CD4-positive, CD25-positive, alpha-beta regulatory T cell (primary cell): ENCODE measurements at places on chromosomes 11 and 22. TPM values are rescaled to one million over a fixed set of nuclear protein-coding genes. Genes with fewer than 3 reads are reported as not detected.

The RFPL1 gene
- not detected for total RNA-seq

The OR4C46 gene
- total RNA-seq: not detected

The MRPL17 gene
- total RNA-seq: 10.0 TPM

The TRIM49 gene
- total RNA-seq: not detected

The ZBTB16 gene
- total RNA-seq: 8.5 TPM

The PANX3 gene
- not detected for total RNA-seq

The OR10D3 gene
- total RNA-seq: not detected

The B3GAT3 gene
- 57.5 TPM for total RNA-seq

- H3K36me3 ChIP-seq: no peaks in the 10 kb centered on the region
- DNase-seq: no peak
- no peaks in the 10 kb centered on the region for H3K4me1 ChIP-seq
- no peak within 1 kb of the TSS for H3K27ac ChIP-seq
- no peak within 1 kb of the TSS for H3K4me3 ChIP-seq
- peaks cover 15% of the 10 kb centered on the region for H3K27me3 ChIP-seq
Measured at GRCh38 chr11:36598051-36598450, at the start of gene RAG2. RAG2 (minus strand) TSS chr11:36598236; CDS start chr11:36594168, 4,068 bp downstream.

- no peaks in the 10 kb centered on the region for H3K36me3 ChIP-seq
- no peaks in the 10 kb centered on the region for H3K27me3 ChIP-seq
- peaks cover 17% of the 10 kb centered on the region for H3K4me1 ChIP-seq
- H3K27ac ChIP-seq: no peak overlapping the region
Measured at GRCh38 chr22:21661991-21662390, 3.8 kb upstream of the PPIL2 start.

GRCh38 chr22:25067851-25068421 lies 115.4 kb downstream of the KIAA1671 start:
- H3K36me3 ChIP-seq: no peaks in the 10 kb centered on the region
- peak overlapping the region; percentile 79 for H3K27ac ChIP-seq
- peak; percentile 97 for DNase-seq
- no peaks in the 10 kb centered on the region for H3K27me3 ChIP-seq
- no peak overlapping the region for H3K4me3 ChIP-seq
- peaks cover 53% of the 10 kb centered on the region for H3K4me1 ChIP-seq

- no peaks in the 10 kb centered on the region for H3K27me3 ChIP-seq
- no peak for DNase-seq
- H3K4me1 ChIP-seq: peaks cover 59% of the 10 kb centered on the region
- H3K36me3 ChIP-seq: no peaks in the 10 kb centered on the region
- no peak overlapping the region for H3K4me3 ChIP-seq
- peak overlapping the region; percentile 93 for H3K27ac ChIP-seq
Measured at GRCh38 chr22:39098026-39098425, 982 bp downstream of the APOBEC3H start.

DNA sequence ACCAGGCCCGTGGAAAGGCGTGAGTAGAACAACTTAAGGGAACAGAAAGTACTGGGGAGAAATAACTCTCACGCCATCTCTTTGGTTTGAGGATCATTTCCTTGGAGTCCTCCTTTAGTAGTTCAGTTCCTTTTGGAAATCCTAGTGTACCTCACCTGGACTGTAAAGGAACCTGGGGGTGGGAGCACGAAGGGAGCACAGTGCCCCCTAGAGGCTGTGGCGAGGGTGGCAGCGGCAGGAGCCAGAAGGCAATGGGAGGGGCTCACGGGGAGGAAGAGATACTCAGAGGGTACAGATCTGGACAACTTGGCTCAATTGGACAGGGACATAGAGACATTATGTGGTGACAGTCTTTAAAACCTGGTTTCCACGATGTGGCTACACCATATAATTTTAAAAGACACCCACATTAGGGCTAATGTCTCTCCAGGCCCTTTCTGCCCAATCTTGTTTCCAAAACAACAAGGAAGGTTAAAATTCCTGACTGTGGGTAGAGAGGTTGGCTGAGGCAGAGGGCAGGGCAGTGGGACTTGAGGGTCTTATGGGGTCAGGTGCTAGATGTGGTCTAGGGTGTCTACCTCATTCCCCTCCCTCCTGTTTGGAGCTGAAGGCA lies 87.0 kb downstream of the CSNK2A3 start:
- no peaks in the 10 kb centered on the region for H3K36me3 ChIP-seq
- peaks cover 2% of the 10 kb centered on the region for H3K27me3 ChIP-seq
- no peaks in the 10 kb centered on the region for H3K4me1 ChIP-seq

DNA sequence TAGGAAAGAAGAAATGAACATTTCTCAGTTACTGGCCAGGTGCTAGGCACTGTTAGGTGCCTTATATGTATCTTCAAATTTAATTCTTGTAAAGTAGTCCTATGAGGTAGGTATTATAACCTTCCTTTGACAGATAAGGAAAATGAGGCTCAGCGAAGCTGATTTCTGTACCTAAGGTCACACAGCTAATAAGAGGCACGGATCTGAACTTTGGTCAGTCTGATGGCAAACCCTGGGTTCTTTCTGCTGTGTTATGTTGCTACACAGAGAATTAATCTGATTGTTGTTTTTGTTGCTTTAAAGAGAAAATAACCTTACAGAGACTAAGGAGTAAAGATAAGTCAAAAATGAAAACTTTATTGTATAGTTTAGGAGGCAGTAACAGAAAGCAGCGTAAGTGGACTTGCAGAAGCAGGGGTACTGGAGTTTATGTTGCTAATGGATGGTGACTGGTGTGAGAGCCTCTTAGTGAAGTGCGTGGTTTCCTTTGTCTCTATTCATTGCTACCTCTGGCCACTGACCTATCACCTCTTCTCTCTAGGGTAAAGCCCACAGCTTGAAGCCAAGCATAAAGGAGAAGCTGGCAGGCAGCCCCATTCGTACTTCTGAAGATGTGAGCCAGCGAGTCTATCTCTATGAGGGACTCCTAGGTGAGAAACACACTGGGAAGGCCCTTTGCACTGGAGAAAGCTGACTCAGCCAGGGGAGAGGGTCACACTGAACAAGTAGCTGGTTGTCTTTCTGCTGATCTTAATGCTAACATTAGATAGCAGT lies 38.3 kb downstream of the MADD start:
- no peak for DNase-seq
- no peak overlapping the region for H3K27ac ChIP-seq
- H3K4me3 ChIP-seq: no peak overlapping the region
- H3K36me3 ChIP-seq: peaks cover 92% of the 10 kb centered on the region
- H3K27me3 ChIP-seq: no peaks in the 10 kb centered on the region

GRCh38 chr11:102546923-102547471 lies 16.4 kb upstream of the MMP7 start:
- H3K4me3 ChIP-seq: no peak overlapping the region
- no peak for DNase-seq
- no peaks in the 10 kb centered on the region for H3K27me3 ChIP-seq
- no peaks in the 10 kb centered on the region for H3K4me1 ChIP-seq
- H3K36me3 ChIP-seq: no peaks in the 10 kb centered on the region
- H3K27ac ChIP-seq: no peak overlapping the region

GRCh38 chr11:79481795-79482194 lies 41.0 kb upstream of the TENM4 start:
- H3K27ac ChIP-seq: no peak overlapping the region
- H3K36me3 ChIP-seq: no peaks in the 10 kb centered on the region

DNA sequence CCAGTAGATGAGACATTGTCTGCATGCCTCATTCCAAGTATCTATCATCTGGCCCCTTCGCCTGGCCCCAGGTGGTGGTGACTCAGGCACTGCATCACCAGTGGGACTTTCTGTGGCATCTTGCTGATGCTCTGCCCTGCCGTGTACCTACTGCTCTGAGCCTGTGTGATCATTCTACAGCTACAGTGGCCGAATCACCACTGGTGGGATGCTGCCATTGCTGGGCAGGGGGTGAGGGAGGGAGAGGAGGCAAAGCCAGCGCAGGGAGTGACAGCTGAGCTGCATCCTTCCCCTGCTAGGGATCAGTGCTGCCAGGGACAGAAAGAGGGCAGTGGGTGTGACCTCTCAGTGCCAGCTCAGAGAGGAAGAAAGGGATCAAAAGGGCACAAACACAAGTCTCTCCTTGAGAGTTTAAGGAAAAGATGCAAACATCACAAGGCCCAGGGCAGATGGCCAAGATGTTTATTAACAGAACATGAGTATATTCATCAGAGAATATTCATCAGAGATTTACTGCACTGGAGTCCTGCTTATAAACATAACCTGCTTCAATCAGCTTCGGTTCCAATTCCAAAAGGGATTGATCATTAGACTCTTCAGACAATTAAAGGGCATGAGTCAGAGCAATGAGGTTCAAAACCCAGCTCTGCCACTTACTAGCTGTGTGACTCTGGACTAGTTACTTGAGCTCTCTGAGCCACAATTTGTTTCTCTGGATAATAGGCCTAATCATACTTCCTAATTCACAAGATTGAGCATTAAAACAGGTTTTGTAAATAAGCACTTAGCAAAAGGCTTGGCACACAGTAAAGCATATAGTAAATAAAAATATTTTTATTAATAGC lies 109.8 kb downstream of the NAT10 start:
- H3K4me1 ChIP-seq: no peaks in the 10 kb centered on the region
- no peaks in the 10 kb centered on the region for H3K27me3 ChIP-seq
- H3K27ac ChIP-seq: no peak overlapping the region
- DNase-seq: no peak
- H3K4me3 ChIP-seq: no peak overlapping the region

- H3K4me3 ChIP-seq: no peak overlapping the region
- no peaks in the 10 kb centered on the region for H3K36me3 ChIP-seq
- no peak for DNase-seq
- H3K27ac ChIP-seq: no peak overlapping the region
- no peaks in the 10 kb centered on the region for H3K4me1 ChIP-seq
- H3K27me3 ChIP-seq: peaks cover 8% of the 10 kb centered on the region
Measured at GRCh38 chr11:46202149-46202548, 75.3 kb upstream of the CREB3L1 start.

GRCh38 chr11:125593114-125593820 lies 615 bp downstream of the STT3A start:
- peaks cover 18% of the 10 kb centered on the region for H3K4me1 ChIP-seq
- peak overlapping the region; percentile 72 for H3K27ac ChIP-seq
- peaks cover 16% of the 10 kb centered on the region for H3K36me3 ChIP-seq
- H3K27me3 ChIP-seq: no peaks in the 10 kb centered on the region

GRCh38 chr11:12845163-12845562 lies 164.0 kb upstream of the RASSF10 start:
- no peak overlapping the region for H3K27ac ChIP-seq
- no peaks in the 10 kb centered on the region for H3K36me3 ChIP-seq
- peaks cover 2% of the 10 kb centered on the region for H3K27me3 ChIP-seq
- H3K4me3 ChIP-seq: no peak overlapping the region

DNA sequence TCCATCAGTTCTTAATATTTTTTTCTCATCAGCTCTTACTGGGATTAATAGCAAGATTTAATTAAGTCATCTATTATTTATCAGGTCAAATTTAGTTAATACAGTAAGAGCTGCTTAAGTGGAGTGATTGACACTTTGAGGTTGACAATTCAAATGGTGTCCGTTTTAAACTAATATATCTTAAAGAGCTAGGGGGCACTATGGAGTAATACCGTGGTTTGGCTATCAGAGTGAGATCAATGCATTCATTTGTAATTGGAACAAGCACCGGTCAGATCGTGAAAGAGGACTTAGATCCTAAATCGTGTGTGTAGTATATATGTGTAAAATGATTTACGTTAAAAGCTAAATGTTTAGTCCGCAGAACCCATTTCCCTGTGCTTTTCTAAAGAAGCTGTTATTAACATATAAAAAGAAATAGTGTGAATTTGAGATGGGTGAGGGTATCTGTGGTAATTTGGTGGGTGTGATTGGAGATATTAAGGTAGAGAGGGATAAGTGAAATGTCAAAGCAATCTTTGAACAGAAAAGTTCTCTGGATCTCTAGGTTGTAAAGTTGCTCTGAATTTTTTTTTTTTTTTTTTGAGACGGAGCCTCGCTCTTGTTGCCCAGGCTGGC lies 2.3 kb downstream of the SIK2 start:
- peak; percentile 40 for DNase-seq
- H3K27ac ChIP-seq: no peak overlapping the region
- no peaks in the 10 kb centered on the region for H3K36me3 ChIP-seq
- H3K27me3 ChIP-seq: no peaks in the 10 kb centered on the region

DNA sequence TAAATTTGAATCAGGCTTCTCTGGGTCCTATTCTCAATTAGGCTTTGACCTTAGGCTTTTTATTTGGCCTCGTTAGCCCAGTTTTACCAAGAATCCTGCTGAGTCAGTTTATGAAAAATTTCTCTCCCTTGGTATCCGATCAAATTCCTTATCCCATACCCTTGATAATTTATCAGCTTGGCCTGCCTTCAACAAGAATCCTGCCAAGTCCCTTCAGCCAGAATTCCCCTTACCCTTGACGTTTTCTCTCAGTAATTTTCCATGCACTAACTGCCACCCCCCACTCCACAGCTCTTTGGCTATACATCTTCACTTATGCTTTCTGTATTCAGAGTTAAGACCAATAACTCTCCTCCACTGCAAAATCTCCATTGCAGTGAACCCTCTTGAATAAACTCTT lies 811.0 kb upstream of the CCDC90B start:
- no peaks in the 10 kb centered on the region for H3K4me1 ChIP-seq
- no peaks in the 10 kb centered on the region for H3K36me3 ChIP-seq
- no peak overlapping the region for H3K4me3 ChIP-seq
- no peak overlapping the region for H3K27ac ChIP-seq

DNA sequence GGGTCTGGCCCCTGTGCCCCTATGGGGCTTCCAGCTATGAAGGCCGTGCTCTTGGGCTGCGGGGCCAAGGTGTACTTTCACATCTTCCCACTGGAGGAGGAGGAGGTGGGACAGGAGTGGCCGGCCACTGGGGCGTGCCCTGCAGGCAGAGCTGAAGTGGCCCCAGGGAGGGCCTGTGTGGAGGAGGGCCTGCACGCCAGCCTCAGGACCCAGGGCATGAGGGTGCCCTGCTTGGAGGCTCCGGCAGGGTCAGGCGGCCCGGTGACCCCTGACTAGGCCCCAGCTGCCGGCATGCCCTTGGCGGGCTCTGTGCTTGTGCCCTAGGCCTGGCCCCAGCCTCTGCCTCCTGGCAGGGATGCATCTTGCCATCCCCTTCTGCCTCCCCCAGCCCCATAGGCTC lies 5.2 kb downstream of the PRR5 start:
- peaks cover 26% of the 10 kb centered on the region for H3K4me1 ChIP-seq
- H3K27me3 ChIP-seq: no peaks in the 10 kb centered on the region
- no peaks in the 10 kb centered on the region for H3K36me3 ChIP-seq

DNA sequence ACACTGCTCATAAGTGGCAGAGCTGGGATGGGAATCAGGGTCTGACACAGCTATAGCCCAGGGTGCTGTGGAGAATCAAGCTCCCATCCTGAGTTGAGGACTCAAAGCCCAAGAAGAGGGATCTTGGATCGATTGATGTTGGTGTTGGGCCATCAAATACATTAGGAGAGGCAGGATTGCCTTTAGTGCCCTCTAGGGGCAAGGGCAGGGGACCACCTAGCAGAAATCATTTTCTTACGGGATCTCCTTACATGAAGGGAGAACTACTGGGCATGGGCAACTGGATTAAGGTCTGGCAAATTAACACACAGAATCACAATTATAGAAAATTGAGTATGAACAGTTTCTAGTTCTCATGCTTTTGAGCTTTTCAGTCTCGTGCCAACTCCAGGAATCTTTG lies 24.9 kb upstream of the EMSY start:
- DNase-seq: peak; percentile 22
- no peaks in the 10 kb centered on the region for H3K36me3 ChIP-seq
- H3K27ac ChIP-seq: no peak overlapping the region
- no peaks in the 10 kb centered on the region for H3K27me3 ChIP-seq
- H3K4me3 ChIP-seq: no peak overlapping the region
